Cortex of kidney (tissue), 1 donor: ENCODE measurements at places on chromosomes 5 and 9.

GRCh38 chr9:72349240-72349639 lies 15.8 kb downstream of the ZFAND5 start:
- no peak for DNase-seq

DNA sequence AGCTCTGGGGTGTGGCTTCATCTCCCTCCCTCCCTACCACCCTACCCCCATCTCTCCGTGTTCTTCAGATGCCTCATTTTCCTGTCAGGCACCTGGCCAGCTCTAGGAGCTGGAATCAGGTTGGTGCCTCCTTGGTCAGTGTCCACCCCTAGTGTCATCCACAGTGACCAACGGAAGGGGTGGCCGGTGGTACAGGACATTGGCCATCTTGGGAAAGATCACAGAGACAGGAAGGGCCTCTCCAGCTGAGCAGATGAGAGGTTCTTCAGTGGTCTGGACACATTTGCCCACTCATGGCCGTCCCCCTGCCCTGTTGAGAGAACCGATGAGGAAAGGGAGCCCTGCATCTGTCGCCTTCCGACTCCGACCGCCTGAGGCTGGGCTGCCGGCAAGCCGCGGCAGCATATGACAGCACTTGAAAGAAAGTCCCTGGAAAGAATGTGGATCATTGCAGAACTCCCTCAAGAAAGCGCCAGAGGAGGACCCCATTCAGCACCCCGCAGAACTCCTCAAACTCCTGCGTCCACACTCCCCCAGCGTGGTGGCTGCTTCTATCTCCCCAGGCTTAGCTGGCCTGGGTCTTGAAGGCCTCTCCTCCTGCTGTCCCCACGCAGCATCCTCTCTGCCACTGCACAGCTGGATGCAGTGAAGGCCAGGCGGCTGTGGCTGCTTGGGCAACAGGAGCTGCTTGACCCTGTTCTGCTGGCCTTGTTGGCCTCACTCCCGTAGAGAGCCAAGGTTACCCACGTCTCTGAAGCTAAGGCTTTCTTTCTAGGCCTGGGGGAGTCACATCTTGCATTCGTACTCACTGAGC lies 1.9 kb upstream of the CLPTM1L start:
- DNase-seq, result no peak

GRCh38 chr5:10077791-10078545 lies 171.7 kb downstream of the ATPSCKMT start:
- DNase-seq, result no peak

GRCh38 chr5:132971483-132972435 lies 8.3 kb upstream of the AFF4 start:
- DNase-seq, result no peak

GRCh38 chr5:58902765-58903164 lies 319.9 kb downstream of the RAB3C start:
- DNase-seq, result no peak

DNA sequence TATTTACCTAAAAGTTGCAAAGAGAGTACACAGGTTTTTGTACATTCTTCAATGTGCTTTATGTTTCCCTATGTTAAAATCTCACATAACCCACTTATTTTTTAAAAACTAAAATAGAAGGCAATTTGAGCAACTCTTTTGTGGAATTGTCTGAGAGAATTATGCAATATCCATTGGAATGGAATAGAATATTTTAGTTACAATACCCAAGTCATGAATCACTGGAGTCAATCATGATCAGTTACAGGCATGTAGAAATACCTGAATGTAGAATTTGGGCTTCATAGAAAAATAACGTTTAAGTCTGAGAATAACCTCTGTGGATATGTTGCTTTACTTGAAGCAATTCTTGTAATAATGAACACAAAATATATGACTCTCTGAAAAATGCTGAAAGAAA lies 143.3 kb downstream of the FGF10 start:
- DNase-seq, result no peak

DNA sequence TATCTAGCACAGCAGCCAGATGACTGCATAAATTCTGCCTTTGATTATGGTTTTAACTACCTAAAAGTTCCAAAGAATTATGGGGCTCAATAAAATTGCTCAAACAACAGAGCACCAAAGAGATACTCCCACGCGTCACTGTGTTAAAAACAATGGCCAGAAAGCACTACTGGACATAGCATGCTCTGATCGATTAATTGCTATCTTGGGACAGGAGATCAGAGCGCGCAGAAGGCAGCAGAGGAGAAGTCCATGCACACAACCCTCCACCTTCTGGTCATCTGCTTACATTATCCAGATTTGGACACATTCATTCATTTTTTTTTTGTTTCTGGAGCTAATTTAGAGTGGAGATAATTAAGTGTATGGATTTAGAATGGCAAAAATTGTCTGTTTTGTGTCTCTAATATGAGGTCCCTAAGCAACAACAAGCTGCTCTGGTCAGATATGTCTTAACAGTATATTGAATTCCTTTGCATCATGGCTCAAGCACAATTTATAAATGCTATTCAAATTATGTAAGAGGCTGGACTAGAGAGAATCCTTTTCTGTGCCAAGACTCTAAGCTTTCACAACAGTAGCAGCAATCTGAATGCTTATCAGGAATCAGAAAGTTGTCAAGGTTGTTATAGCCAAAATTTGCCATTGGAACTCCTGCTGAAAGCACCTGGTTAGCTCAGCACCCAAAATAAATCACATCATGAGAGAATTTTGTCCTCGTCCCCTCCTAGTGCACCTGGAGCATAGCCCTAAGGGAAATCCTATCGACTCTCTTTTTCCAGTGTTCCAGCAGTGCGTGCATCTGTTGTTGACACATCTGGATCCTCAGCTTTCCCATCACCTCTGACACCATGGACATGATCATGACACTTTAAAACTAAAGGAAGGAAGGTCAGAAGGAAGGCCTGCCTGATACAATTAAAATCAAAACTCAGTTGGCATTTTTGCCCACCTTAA lies 98.6 kb upstream of the HMHB1 start:
- no peak for DNase-seq

GRCh38 chr5:141958546-141959172 lies 657 bp upstream of the PCDH12 start:
- no peak for DNase-seq

DNA sequence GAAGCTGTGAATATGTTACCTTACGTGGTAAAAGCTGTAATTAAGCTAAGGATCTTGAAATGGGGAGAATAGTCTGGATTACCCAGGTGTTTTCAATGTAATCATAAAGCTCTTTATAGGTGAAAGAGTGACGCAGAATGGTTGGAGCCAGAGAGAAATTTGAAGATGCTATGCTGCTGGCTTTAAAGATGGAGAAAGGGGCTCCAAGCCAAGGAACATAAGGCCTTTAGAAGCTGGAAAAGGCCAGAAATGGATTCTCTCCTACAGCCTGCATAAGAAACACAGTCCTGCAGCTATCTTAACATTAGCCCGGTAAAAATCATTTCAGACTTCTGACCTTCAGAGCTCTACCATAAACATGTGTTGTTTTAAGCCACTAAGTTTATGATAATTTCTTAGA lies 243.3 kb upstream of the VLDLR start:
- DNase-seq, result no peak

- no peak for DNase-seq
Observed at GRCh38 chr5:145495741-145496140, 339.4 kb downstream of the PRELID2 start.

DNA sequence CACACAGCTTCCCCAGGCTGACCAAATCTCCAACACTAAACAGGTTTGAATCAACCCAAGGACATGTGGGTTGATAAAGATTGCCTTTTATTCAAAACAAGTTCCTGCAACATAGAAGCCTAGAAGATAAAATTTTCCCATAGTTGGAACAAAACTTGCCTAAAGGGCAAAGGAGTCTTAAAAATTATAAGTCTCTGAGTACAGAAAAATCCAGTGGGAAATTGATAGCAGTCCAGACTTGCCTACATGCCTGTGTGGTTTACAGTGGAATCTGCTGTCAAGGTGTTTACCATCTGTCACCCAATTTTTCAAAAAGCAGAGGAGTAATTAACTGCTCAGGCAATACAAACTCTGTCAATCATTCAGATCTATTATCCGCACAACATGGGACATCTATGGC lies 168.2 kb downstream of the PPP2R2B start:
- DNase-seq, result no peak

- DNase-seq, result no peak
Observed at GRCh38 chr9:88478246-88478645, 56.7 kb upstream of the NXNL2 start.

DNA sequence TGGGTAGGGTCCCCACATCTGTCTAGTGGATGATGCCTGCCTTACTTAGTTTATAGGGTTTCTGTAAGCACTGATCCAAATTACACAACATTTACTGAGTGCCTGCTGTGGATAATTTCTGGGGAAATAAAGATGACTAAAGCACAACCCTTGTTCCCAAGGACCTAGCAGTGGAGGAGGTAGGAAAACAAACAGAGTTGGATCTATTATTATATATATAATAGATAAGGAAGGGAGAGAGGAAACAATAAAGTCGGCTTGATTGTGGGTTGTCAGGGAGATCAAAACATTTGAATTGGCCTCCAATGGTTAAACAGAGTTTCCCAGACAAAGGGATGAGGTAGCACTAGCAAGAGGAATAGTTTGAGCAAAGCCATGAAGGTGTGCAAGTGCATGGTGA lies 14.0 kb downstream of the IL33 start:
- DNase-seq, result no peak

GRCh38 chr9:91166796-91167366 lies 194.8 kb downstream of the AUH start:
- DNase-seq, result no peak

- DNase-seq, result no peak
Observed at GRCh38 chr5:163841-164240, 27.5 kb upstream of the LRRC14B start.

- no peak for DNase-seq
Observed at GRCh38 chr5:142132916-142133315, 24.3 kb downstream of the NDFIP1 start.

GRCh38 chr5:139806726-139807646 lies 11.4 kb downstream of the PSD2 start:
- DNase-seq, result no peak

GRCh38 chr5:129768735-129769134 lies 20.8 kb downstream of the MINAR2 start:
- no peak for DNase-seq

DNA sequence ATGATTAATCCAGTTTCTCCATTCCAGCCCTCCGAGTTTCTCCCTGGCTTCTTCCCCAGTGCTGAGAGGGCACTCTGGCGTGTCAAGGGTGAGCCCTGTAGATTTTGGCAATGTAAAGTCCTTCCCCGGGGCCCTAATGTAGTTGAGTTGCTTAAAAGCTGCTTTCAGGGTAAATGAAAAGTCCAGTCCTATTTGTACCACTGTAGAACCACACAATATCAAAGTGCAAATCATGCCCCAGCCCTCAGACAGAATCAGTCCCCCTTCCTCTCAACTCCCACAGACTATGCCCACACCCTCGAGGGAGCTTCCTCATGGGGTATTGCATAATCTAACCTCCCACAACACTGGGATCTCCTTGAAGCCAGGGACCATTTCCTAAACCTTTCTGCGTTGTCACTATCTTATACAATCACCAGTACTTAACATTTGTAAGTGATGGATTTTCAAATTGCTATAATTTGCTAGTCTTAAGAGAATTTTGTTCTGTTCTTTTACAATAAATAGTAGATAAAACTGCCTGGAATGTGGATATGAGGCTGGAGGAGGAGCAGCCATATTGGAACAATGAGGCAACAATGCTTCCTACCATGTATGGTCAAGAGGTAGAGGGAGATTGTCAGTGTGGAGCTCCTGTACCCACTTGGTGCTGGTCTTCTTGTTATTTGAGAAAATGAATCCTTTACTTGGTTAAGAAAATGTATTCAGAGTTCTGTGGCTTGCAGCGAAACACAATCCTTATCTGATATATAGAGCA lies 34.4 kb downstream of the ZNF366 start:
- DNase-seq, result no peak

GRCh38 chr9:16258191-16258590 lies 612.3 kb downstream of the BNC2 start:
- no peak for DNase-seq

DNA sequence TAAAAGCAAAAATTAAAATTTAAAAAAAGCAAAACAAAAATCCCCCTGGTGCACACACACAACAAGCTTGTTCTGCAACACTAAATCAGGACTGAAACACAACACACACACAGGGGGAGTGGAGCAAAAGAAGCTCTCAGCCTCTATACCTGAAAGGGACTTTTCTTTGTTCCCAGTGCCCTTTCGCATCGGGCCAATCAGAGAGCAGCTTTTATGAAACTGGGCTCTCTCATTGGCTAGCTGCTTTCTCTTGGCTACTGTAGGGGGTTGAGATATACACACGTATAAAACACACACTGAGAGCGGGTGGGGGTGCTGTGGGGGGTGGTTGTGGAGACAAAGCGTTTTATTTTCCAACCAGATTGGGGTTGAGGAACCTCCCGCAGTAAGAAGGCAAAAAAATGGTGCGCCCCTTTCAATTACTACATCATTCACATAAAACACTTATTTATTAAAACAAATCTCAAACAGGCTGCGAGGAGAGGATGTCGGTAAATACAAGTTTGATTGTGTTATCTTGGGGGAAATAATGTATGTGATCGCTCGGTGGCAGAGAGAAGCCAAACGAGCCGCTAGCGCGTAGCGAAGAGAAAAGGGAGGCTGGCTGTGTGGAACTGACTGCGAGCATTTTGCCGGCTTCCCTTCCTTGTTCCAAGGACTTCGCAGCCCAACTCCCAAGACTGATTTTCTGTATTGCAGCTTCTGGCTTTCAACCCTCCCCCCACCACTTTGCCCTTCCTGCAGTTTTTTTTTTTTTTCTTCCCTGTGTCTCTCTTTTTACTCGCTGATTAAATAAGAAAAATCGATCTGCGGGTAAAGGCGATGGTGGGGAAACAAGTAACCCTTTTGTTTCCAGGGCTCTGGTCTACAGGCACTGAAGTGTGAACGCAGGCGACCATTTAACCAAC lies 2.5 kb upstream of the ZNF608 start:
- no peak for DNase-seq

- no peak for DNase-seq
Observed at GRCh38 chr5:3428334-3428733, 167.3 kb upstream of the IRX1 start.

DNA sequence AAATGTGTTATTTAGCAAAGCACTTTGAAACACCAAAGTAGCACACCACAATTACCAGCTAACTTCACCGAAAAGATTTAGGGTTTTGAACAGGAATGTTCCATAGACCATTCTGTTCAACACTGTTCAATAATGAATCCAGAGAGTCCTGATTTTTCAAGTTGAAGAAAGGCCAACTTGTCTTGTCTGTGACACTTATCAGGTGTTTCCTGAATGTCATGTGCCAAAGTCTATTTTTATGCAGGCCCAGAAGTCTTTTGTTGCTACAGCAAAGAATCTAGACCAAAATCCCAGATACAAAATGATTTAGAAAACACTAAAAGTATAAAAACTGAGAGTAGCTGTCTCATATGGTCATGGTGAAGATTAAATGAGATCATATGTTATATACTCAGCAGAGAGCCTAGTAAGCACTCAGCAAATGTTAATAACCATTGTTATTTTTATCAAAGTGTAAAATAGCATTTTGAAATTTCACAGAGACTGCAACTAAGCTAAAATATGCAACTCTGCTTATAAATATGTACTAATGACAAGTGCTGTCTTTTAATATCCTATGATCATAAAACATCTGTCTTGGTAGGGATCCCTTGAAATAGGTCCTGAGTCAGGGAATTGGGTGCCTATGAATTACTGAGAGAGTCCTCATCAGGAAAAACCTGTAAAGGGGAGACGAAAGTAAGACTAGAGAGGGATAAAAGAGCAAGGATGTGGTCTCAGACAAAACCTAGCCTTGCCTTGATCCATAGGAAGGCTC lies 122.4 kb upstream of the SLC12A2 start:
- no peak for DNase-seq
